ENCODE measurements at places on chromosomes 6 and 20.

GRCh38 chr6:17355404-17355774 lies 38.0 kb upstream of the CAP2 start:
- DNase-seq, result no peak

GRCh38 chr20:38143646-38144554 lies 21.2 kb downstream of the TGM2 start:
- no peak for DNase-seq

- no peak for DNase-seq
Observed at GRCh38 chr6:16677458-16677857, 83.8 kb downstream of the ATXN1 start.

DNA sequence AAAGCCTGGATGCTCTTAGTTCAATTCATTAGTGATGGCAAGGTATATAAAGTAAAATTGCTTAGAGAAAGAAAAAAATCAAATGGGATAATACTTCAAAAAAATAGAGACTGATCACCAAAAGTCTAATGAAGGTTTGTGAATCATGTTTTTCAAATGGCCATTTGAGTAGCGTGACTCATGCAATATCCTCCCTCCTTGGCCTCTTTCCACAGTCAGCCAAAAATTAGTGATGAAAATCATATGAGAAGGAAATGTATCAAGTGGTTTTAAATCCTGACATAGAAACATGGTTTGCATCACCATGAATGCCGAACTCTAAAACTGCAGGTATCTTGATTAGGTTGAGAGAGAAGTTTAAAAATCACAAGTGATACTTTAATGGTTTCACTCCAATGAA lies 1.2 kb upstream of the COL19A1 start:
- no peak for DNase-seq

DNA sequence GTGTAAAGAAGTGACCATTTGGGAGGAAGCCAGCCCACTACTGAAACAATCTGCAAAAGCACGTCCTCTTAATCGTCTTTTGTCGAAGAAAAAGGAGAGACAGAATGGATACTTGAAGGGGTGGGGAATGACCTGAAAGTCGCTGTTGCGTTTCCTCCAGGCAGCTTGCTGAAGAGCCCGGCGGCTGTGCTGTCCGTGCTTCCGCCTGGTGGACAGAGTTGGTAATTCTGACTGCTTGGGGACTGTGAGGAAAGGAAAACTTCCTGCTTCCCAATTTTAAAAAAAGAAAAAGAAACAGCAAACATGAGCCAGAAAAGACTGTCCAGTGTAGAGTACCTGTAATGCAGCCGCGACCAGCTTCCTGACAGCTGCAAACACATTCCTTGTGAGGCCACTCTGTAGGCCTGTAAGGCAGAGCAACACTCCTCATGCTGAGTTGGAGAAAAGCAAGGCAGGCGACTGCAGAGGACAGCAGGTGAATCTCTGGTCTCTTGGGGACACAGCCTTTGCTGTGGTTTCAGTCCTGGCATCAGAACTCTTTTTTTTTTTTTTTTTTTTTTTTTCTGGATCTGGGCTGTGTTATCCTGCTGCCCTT lies 251.1 kb upstream of the TBX18 start:
- no peak for DNase-seq

DNA sequence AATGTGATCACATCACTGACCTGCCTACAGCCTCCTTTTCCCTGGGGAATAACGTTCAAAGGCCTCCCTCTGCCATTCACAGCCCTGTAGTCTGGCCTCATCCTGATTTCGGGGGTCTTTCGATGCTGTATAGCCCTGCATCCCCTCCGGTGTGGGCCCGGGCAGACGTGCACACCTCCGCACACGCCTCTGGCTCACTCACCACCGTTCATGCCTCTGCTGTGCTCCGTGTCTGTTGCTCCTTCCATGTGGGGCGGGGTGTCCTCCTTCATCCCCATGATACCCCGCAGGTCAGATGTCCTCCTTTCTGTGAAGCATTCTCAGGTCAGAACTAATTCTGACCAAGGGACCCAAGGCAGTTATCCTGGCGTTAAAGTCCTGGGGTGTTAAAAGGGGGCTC lies 13.8 kb upstream of the RBM38 start:
- no peak for DNase-seq

DNA sequence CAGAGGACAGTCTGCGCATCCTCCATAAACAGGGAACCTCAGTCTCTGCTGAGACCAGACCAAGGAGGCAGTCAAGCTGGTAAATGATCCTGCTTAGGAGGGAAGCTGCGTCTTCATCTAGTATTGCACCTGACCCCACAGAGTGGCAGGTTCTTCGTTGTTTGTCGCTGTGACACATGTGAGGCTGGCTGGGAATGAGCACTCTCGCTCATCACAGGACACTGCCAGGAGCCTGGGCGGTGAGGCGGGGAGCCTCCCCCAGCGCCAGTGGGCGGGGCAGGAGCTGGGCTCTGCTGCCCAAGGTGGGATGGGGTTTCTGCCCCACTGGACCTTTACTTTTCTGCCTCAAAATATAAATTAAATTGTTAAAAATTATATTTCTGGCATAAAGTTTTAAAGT lies 48.4 kb upstream of the SYNDIG1 start:
- no peak for DNase-seq

DNA sequence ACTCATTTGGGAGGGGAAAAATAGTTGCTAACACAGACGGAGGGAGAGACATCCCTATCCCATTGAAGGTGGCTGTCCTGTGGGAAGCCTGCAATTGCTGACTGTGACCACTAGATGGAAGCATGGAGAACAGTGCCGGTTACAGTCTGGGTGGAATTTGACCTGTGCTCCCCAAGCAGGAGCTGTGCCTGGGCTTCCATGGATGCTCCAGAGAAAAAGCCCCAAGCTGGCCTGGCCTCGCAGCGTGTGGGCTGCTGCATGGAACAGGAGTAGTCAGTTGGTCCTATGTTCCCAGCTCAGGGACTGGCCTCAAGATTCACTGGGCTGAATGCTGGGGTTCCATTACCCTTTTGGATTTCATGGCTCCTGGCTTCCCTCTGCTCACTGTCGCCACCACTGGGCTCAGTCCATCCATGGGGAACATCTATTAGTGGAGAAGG lies 116.3 kb upstream of the CHD6 start:
- peak; percentile 34 for DNase-seq

DNA sequence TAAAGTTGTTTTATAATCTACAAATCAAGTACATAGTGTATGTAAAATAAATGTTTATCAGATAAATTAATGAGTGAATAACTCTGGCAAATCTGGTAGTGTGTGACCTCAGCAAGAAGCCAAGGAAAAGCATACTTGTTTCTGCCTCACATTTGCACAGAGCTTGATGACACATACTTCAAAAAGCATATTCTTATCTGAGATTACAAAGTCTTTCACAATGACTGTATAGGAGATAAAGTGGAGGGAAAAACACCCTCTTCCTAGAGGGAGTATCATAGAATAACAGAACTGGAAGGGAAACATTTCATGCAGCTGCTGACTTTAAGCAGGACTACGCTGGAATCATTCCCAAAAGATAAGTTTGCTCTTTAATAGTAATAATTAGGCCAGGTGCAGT lies 28.1 kb upstream of the AKAP7 start:
- DNase-seq, result no peak

GRCh38 chr6:133595111-133595761 lies 293.7 kb upstream of the TCF21 start:
- DNase-seq, result no peak

GRCh38 chr20:438571-439469 lies 23.5 kb downstream of the TBC1D20 start:
- DNase-seq, result peak; percentile 56

- DNase-seq, result no peak
Observed at GRCh38 chr20:29741894-29742698, 1515.4 kb upstream of the DEFB115 start.

GRCh38 chr6:139839506-139840156 lies 465.2 kb upstream of the CITED2 start:
- no peak for DNase-seq

DNA sequence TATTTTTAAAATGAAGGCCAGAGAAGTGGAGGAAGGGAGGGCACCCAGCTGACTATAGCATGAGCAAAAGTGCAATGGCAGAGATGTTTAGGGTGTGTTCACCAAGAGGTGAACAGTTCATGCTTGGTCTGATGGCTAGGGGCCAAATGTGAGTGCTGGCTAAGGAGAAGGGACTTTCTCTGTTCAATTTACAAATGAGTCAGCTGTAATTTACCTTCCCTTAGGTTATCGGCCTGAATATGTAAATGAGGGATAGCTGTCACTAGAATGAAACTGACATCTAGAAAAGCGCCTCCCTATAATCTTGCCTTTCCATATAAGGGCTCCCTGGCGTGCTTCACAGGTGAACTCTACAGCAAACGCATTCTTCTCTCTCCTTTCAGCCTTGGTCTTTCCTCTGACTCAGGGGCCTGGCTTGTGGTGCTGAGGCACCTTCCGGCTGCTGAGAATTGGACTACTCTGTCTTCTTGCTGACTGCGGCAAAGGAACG lies 114.7 kb upstream of the BACH2 start:
- peak; percentile 81 for DNase-seq

All from activated naive CD4-positive, alpha-beta T cell treated with Interleukin-2 at 50 U/mL for 16 hours (primary cell).